Pancreas (tissue), 10 donors: ENCODE measurements at places on chromosomes 5 and 9. TPM values are rescaled to one million over a fixed set of nuclear protein-coding genes. Genes with fewer than 3 reads are reported as not detected.

GRCh38 chr5:172731680-172732074 is 39.3 kb downstream of the DUSP1 start:
- no peaks in the 10 kb centered on the region for H3K36me3 ChIP-seq
- no peaks in the 10 kb centered on the region for H3K4me1 ChIP-seq
- no peak for DNase-seq

Gene RNF208
- polyA plus RNA-seq, result 20.7 TPM

Gene GADD45G
- 126 TPM for polyA plus RNA-seq

Gene FGFR4
- polyA plus RNA-seq, result 69.6 TPM

Gene IGFBPL1
- polyA plus RNA-seq, result 0.42 TPM

DNA sequence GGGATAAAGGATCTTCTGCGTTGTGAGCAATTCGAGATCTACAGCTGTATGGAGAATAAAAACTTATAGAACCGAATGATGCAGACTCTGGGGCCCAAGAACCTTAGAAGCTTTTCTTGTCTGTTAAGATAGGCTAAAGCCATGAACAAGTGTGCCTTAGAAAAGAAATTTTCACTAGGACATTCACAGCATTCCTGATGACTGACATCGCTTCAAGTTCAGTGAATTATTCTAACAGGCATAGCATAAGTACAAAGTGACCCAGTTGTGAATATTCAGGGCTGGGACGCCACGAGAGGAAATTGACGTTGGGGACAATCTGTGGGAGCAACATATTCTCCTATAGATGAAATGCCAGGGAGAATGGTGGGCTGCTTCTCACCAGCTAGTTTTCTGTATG is 32.0 kb upstream of the PANK3 start:
- H3K27ac ChIP-seq, result no peak overlapping the region
- DNase-seq, result no peak
- H3K27me3 ChIP-seq, result no peaks in the 10 kb centered on the region
- H3K4me3 ChIP-seq, result no peak overlapping the region
- H3K36me3 ChIP-seq, result no peaks in the 10 kb centered on the region

Gene NFIB
- 8.9 TPM for polyA plus RNA-seq

GRCh38 chr5:157450024-157450423 is 10.0 kb upstream of the NIPAL4 start:
- no peaks in the 10 kb centered on the region for H3K4me1 ChIP-seq
- H3K4me3 ChIP-seq, result no peak overlapping the region
- H3K27me3 ChIP-seq, result no peaks in the 10 kb centered on the region
- no peak for DNase-seq
- H3K27ac ChIP-seq, result no peak overlapping the region
- H3K36me3 ChIP-seq, result no peaks in the 10 kb centered on the region

- H3K27ac ChIP-seq, result no peak overlapping the region
- no peaks in the 10 kb centered on the region for H3K27me3 ChIP-seq
- H3K36me3 ChIP-seq, result no peaks in the 10 kb centered on the region
- H3K4me1 ChIP-seq, result no peaks in the 10 kb centered on the region
These were observed 42.7 kb upstream of the IRX4 start for GRCh38 chr5:1925111-1926070.

Gene SIT1
- polyA plus RNA-seq, result 0.27 TPM

Gene ENC1
- 21.3 TPM for polyA plus RNA-seq

Gene PDGFRB
- polyA plus RNA-seq, result 11.5 TPM

Gene EPB41L4A
- polyA plus RNA-seq, result 4.4 TPM

GRCh38 chr5:98770209-98770910 is 3.1 kb upstream of the RGMB start:
- peak overlapping the region; percentile 62 for H3K4me3 ChIP-seq
- H3K36me3 ChIP-seq, result no peaks in the 10 kb centered on the region
- H3K27me3 ChIP-seq, result no peaks in the 10 kb centered on the region
- H3K27ac ChIP-seq, result peak overlapping the region; percentile 76
- DNase-seq, result peak; percentile 68

GRCh38 chr5:19492861-19493260 is 495.1 kb downstream of the CDH18 start:
- no peaks in the 10 kb centered on the region for H3K27me3 ChIP-seq
- no peak for DNase-seq
- H3K4me3 ChIP-seq, result no peak overlapping the region
- H3K4me1 ChIP-seq, result no peaks in the 10 kb centered on the region
- no peak overlapping the region for H3K27ac ChIP-seq

- H3K4me1 ChIP-seq, result peaks cover 16% of the 10 kb centered on the region
- H3K36me3 ChIP-seq, result no peaks in the 10 kb centered on the region
- no peak overlapping the region for H3K27ac ChIP-seq
- H3K4me3 ChIP-seq, result no peak overlapping the region
These were observed 9.0 kb upstream of the ZSWIM6 start for GRCh38 chr5:61322738-61323725.

DNA sequence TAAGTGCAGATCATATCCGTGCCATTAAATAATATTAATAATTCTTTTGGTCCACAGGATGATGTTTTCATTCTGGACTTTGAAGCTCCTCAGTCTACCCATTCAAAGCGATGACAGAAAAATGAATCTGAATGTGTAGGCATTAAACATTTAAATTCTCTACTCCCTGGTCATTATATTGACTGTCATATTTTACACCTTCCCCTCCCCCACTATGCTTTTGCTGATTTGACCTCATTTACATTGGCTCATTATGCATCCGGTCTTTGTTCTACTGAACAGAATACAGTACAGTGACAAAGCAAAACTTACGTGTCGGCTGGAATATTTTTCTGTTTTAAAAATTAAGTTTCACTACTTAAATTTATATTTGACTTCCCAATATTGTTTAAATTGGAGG is 289.7 kb upstream of the TMEM161B start:
- H3K4me1 ChIP-seq, result no peaks in the 10 kb centered on the region
- H3K27me3 ChIP-seq, result no peaks in the 10 kb centered on the region
- no peak for DNase-seq
- no peak overlapping the region for H3K27ac ChIP-seq

Gene LCN15
- not detected for polyA plus RNA-seq

Gene PCDHB15
- 1.8 TPM for polyA plus RNA-seq

GRCh38 chr9:3842839-3843238 is 317.0 kb upstream of the RFX3 start:
- DNase-seq, result no peak
- H3K4me1 ChIP-seq, result no peaks in the 10 kb centered on the region
- no peak overlapping the region for H3K4me3 ChIP-seq

DNA sequence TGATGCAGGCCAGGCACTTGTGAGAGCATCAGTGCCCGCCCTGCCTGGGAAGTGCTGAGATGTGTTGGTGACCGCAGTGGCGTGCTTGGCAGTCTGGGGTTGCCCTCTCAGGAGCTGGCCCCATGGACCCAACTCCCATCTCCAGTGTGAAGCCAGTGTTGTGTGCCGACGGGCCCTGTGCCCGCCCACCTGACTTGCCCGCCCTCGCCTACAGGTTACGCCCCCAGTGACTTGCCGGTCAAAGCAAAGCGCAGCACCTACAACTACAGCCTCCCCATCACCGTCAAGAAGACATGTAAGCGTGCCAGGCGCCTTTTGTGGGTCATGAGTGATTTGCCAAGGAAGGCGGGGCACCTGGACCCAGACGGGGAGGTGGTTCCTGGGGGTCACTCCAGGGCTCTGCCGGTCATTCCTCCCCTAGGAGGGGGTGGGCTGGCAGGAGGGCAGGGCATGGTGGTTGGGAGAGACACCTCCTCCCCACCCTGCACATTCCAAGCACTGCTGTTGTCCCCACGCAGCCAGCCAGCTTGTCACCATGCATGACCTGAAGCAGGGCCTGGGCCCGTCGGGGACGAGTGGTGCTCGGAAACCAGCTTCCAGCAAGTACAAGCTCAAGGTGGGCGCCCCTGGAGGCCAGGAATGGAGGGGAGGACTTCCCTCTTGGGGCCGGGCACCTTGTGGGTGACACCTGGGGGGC is 7.4 kb upstream of the CEL start:
- H3K27me3 ChIP-seq, result no peaks in the 10 kb centered on the region
- peak; percentile 78 for DNase-seq
- peak overlapping the region; percentile 79 for H3K27ac ChIP-seq
- peaks cover 50% of the 10 kb centered on the region for H3K4me1 ChIP-seq
- H3K4me3 ChIP-seq, result no peak overlapping the region
- peaks cover 5% of the 10 kb centered on the region for H3K36me3 ChIP-seq

GRCh38 chr9:134376386-134377142 is 50.3 kb downstream of the RXRA start:
- peaks cover 46% of the 10 kb centered on the region for H3K4me1 ChIP-seq
- no peaks in the 10 kb centered on the region for H3K27me3 ChIP-seq
- H3K4me3 ChIP-seq, result no peak overlapping the region
- no peaks in the 10 kb centered on the region for H3K36me3 ChIP-seq
- no peak for DNase-seq
- peak overlapping the region; percentile 90 for H3K27ac ChIP-seq

DNA sequence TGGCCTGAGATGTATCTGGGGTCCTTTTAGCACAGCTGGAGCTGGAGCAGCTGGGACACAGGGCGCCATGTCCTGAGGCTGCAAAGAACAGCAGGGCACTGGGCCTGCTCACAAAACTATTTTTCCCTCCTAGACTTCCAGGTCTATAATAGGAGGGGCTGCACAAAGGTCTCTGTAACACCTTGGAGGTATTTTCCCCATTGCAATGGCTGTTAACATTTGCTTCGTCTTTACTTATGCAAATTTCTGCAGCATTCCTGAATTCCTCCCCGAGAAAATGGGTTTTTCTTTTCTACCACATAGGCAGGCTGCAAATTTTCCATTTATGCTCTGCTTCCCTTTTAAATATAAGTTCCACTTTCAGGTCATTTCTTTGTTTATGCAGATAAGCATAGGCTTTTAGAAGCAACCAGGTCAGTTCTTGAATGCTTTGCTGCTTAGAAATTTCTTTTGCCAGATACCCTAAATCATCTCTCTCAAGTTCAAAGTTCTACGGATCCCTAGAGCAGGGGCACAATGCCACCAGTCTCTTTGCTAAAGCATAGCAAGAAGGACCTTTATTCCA is 130.8 kb downstream of the PCSK1 start:
- no peak overlapping the region for H3K27ac ChIP-seq
- H3K36me3 ChIP-seq, result no peaks in the 10 kb centered on the region
- H3K4me3 ChIP-seq, result no peak overlapping the region
- DNase-seq, result no peak
- H3K4me1 ChIP-seq, result no peaks in the 10 kb centered on the region

- no peaks in the 10 kb centered on the region for H3K27me3 ChIP-seq
- DNase-seq, result peak; percentile 4
- H3K4me1 ChIP-seq, result no peaks in the 10 kb centered on the region
- H3K4me3 ChIP-seq, result no peak overlapping the region
- no peaks in the 10 kb centered on the region for H3K36me3 ChIP-seq
- no peak overlapping the region for H3K27ac ChIP-seq
These were observed 200.6 kb upstream of the IRX1 start for GRCh38 chr5:3394891-3395599.

Gene HARS2
- 23.6 TPM for polyA plus RNA-seq

Gene UGT3A1
- not detected for polyA plus RNA-seq

DNA sequence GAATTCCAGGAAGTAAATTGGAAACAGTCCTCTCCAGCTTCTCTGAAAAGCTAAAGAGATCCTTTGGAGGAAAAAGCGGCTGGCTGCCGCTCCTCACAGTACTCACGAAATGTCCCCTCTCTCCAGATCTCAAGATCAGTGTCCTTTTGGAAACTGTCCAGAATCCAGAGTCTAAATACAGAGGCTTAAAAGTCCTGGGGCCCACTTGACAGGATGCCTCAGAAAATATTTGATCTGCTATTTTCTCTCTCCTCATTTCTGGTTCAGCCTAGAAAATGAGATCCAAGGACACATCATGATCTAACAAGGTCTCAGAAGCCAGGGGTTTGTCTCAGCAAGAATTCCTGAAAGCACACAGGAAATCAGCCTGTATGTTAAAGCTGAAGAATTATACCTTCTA is 7.2 kb downstream of the C1QTNF2 start:
- no peaks in the 10 kb centered on the region for H3K27me3 ChIP-seq
- DNase-seq, result no peak
- H3K4me1 ChIP-seq, result no peaks in the 10 kb centered on the region
- no peak overlapping the region for H3K27ac ChIP-seq

GRCh38 chr5:175823731-175824525 is 47.5 kb upstream of the CPLX2 start:
- H3K36me3 ChIP-seq, result no peaks in the 10 kb centered on the region
- no peak overlapping the region for H3K27ac ChIP-seq
- H3K27me3 ChIP-seq, result no peaks in the 10 kb centered on the region
- no peaks in the 10 kb centered on the region for H3K4me1 ChIP-seq
